T follicular helper cell (primary cell): ENCODE measurements at places on chromosomes 7 and 10.
A peak's percentile ranks its signal among the peaks of the same experiment; 100 is the strongest.

GRCh38 chr7:11792166-11792565 is 39.8 kb downstream of the THSD7A start:
- no peak for DNase-seq

- DNase-seq: no peak
Observed at GRCh38 chr7:34198231-34198641, 292.9 kb downstream of the BMPER start.

- no peak for DNase-seq
Observed at GRCh38 chr7:139439375-139439774, 44.1 kb downstream of the KLRG2 start.

- no peak for DNase-seq
Observed at GRCh38 chr10:70140297-70140696, 6.2 kb downstream of the TYSND1 start.

DNA sequence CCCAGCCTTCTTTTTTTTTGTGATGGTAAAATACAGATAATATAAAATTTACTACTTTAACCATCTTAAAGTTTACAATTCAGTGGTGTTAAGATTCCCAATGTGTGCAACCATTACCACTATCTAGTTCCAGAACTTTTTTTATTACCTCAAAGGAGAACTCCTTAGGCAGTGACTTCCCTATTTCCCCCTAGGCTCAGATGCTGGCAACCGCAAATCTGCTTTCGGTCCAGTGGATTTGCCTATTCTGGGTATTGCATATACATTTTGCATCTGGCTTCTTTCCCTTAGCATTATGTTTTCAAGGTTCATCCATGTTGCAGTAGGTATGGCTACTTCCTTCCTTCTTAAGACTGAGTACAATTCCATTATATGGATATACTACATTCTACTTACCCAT is 56.5 kb downstream of the AFAP1L2 start:
- no peak for DNase-seq

DNA sequence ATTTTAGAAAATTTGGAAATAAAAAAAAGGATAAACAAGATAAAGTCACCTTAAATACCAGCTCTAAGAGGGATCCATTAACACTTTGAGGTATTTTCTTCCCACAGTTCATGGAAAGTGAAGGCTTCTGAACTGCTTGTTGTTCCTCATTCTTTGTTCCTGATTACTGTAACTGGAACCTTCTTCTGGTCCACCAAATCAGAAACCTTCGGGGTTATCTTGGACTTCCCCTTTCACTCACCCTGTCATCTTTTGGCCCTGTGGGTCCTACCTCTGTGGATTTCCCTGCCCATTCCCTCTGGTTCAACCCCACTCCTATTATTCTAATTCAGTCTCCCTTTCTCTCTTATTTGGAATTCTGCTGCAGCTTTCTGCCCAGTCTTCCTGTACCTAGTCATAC is 116.5 kb upstream of the PRPS1L1 start:
- DNase-seq: no peak

- no peak for DNase-seq
Observed at GRCh38 chr10:79943871-79944270, 5.0 kb downstream of the SFTPD start.

DNA sequence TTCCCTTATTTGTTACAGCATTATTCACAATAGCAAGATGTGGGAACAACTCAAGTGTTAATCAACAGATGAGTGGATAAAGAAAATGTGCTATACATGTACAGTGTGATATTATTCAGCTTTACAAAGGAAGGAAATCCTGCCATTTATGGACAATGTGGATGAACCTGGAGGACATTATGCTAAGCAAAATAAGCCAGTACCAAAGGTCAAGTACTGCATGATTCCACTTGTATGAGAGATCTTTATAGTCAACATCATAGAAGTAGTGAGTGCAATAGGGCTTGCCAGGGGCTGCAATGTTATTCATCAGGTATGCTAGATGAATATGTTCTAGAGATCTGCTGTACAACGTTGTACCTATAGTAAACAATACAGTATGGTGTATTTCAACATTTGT is 138.5 kb upstream of the AGR3 start:
- DNase-seq: no peak

DNA sequence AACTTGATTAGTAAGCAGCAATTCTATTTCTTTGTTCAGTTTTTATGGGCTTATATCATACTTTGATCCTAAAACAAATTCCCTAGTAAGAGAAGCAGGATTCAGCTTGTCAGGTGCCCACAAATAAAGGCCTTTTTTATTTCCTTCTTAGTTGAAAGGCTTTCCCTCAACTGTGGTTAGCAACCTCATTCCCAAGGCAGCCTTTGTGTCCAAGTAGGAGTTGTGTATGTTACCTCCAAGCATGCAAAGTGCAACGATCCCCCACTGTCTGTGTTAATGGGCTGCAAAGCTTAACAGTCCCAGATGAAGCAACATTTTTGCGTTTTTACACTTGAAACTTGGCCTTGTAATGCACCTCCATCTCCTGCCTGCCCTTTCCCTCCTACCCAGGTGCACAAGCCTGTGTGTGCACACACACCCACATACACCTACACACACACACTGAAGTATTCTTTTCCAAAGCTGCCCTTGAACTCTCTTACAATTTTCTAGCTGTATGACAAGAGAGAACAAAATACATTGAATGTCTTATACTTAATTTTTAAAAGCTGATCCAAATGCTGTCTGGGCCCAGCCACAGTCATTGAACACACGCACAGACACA is 278.2 kb downstream of the SNX13 start:
- no peak for DNase-seq

- DNase-seq: peak; percentile 55
Observed at GRCh38 chr7:50266635-50267386, 37.7 kb upstream of the IKZF1 start.

DNA sequence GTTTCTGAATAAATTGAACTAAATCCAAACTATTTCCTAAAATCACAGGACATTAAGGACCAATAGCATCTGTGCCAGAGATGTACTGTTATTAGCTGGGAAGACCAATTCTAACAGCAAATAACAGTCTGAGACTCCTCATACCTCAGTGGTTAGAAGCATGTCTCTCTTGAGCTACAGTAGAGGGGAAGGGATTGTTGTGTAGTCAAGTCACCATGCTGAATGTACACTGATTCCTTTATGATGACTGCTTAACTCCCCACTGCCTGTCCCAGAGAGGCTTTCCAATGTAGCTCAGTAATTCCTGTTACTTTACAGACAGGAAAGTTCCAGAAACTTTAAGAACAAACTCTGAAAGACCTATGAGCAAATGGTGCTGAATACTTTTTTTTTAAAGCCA is 13.9 kb downstream of the MEST start:
- no peak for DNase-seq

DNA sequence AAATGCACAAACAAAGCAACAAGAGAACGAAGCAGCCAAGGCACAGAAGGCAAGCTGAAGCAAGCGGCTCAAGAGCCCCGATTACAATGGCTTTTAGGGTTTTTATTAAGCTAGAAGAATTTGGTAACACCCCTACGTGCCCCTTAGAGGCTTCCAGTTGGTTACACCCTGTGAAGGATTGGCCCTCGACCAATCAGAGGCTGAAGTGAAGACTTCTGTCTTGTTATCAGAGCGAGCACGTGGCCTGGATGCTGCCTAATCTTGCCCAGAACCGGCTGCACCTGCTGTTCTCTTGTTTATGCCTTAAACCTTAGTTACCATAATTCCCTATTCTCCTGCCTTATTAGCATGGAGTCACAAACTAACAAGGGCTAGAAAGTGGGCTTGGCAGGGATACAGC is 21.4 kb downstream of the KCNK18 start:
- DNase-seq: no peak

- no peak for DNase-seq
Observed at GRCh38 chr7:80087051-80087770, 47.4 kb upstream of the GNAI1 start.

GRCh38 chr7:106421181-106421762 is 136.5 kb upstream of the NAMPT start:
- DNase-seq: no peak

GRCh38 chr7:70579397-70580097 is 552.4 kb upstream of the GALNT17 start:
- DNase-seq: no peak

GRCh38 chr7:140678816-140679130 is 6.0 kb downstream of the ADCK2 start:
- DNase-seq: no peak

GRCh38 chr7:121931149-121931902 is 58.4 kb downstream of the PTPRZ1 start:
- DNase-seq: no peak

DNA sequence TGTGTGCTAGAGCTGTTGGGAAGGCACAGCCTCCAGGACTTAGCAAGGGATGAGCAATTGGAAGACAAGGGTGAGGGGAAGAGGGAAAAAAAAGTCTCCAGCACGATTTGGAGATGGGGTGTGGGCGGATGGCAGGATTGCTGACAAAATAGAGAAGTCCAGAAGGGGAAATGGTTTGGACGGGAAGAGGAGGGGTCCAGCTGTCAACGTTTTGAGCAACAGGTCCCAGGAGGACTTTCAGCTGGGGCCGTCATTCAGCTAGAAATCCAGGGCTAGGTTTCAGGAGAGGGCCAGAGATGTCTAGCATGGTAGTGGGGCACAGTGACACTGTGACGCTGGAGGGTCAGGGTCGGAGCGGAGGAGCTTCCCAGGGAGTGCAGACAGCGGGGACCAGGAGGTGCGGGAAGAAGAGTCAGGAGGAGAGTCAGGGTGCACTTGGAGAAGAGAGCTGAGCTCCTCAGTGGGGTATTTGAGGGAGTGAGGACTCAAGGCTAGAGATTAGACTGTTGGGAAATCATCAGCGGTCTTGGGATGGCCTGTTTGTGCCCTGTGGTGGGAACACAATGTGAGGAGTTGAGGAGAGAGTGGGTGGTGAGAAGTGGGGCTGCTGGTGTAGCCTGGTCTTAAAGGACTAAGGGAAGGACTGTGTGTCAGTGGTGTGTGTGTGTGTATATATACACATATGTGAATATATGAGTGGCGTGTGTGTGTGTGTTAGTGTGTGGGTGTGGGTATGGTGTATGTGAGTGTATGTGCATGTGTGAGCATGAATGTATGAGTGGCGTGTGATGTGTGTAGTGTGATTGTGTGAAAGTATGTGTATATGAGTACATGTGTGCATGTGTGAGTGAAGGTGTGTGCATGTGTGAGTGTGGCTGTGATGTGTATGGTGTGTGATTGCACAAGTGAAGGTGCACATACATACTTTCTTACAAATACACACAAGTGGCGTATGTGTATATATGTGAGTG is 3.8 kb downstream of the ZYX start:
- no peak for DNase-seq

DNA sequence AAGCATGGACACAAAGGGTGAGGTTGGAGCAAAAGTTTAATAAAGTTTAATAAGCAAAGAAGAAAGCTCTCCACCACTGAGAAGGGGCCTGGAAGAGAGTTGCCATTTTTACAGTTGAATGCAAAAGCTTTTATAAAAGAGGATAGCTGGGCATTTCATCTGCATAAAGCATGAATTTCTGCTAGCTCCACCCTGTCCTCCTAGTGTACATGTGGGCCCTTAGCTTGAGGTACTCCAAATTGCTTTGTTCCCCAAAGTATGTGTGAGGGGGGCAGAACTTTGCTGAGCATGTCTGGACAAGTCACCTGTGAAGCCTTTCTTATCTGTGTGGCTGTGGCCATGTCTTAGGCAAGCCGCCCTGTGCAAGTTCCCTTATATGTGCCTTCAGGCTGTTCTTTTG is 22.6 kb upstream of the CROT start:
- no peak for DNase-seq

GRCh38 chr7:28410628-28411531 is 1.4 kb upstream of the CREB5 start:
- no peak for DNase-seq

DNA sequence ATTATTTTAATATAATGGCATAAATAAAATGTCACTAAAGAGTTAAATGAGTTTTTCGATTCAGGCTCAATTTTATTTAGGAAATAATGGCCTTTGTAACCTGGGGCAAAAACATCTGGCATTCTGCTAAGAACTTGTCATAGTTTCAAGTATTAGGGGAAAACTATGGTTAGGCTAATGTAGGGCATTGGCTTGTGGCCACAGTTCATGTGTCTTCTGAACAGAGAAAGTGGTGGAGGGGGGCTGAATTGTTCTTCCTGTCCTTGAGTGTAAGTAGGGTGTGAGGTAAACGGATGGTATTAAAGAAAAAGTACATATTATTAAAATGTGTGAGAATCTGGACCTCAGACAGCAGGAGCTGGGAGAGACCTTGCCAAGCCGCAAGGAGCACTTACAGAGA is 69.1 kb upstream of the KLF14 start:
- no peak for DNase-seq

DNA sequence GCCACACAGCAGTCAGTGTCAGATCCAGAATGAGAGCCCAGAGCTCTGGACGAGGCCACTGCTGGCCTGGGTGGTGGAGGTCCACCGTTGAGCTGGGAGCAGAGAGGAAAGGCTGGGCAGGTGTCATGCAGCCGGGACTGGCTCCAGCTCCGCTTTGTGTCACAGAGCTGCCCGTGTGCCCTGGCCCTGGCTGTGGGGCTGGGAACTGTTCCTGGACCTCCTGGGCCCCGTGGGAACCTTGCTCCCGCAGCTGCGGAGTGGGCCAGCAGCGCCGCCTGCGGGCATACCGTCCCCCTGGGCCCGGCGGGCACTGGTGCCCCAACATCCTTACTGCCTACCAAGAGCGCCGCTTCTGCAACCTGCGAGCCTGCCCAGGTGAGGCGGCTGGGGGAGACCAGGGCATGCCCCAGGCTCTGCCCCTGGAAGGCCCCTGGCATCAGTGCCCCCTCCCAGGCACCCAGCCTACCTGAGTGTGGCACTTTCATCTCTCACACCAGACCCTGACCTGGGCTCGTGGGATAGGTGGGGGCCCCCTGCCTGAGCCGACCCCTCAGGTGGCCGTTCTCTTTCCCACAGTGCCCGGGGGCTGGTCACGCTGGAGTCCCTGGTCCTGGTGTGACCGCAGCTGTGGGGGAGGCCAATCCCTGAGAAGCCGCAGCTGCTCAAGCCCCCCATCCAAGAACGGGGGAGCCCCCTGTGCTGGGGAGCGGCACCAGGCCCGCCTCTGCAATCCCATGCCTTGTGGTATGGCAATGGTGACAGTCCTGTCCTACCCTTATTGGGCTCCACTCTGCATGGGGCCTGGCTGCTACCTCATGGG is 18.8 kb upstream of the ZNF862 start:
- no peak for DNase-seq

DNA sequence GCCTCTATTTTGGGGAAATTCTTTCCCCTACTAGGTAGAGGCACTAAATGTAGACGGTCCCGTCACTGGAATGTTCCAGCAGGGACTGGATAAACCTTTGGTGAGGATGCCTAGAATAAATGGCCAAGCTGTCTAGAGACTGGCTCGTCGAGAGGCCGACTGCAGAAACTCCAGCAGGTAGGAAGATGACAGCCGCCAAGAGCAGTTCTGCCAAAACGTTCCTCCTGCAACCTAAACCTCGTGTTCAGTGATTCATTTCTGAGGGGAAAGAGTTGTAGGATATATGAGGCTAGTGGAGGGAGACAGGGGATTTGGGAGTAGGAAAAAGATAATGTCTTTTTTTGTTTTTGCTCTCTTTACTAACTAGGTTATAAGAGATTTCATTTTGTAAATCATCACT is 184.7 kb upstream of the GDF10 start:
- DNase-seq: no peak

- no peak for DNase-seq
Observed at GRCh38 chr10:6491841-6492609, 88.1 kb downstream of the PRKCQ start.
